Renal cortex interstitium (tissue), 15 donors: ENCODE measurements at places on chromosomes 2 and 18.

GRCh38 chr2:102139851-102140250 lies 2.7 kb upstream of the IL1R1 start:
- DNase-seq = no peak

DNA sequence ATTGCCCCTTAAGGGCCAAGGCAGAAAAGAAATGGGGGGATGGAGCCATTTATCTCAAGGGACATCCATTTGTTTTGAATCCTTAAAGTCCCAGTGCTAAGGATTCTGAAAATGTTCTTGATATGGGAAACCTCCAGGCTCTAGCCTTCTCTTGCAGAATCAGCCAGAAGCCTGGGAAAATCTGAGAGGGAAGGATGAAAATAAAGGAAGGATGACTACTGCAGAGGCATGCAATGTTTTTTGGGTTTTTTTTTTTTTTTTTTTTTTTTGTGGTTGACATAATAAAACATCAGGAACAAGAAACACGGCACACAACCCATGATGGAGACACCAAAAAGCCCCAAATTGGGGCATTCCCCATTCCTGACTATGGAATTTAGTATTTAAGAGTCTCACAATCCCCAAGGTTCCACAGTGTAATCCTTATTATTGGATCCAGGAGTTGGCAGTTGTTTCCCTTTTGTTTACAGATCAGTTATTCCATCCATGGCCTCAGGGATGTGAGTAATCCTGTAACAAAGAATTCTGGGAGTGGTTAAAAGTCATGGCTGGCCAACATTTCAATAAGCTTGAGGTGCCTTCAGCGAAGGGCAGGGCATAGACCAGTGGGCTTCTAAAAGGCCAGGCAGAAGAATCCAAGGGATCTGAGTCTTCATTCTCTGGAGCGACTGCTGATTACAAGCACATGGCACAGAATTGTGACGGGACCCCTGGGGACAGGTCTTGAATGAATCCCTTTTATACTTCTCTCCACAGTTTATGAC lies 337.5 kb downstream of the GULP1 start:
- DNase-seq = no peak

DNA sequence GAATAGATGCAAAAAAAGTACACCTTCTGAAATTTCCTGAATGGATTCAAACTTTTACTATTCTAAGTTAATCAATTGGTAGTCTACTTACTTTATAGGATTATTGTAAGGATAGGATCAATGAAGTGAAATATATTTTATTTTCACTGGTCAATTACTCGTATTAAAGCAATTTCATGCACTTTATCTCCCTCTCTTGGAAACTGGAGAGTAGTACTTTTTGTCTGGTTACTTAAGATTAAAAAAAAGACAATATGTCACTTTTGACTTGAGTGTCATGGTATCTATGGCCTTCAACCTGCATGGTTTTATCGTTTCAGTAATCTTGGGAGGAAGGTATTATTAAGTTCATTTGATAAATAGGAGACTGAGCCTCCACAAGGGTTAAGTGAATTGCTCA lies 1.0 kb upstream of the KYNU start:
- DNase-seq = no peak

GRCh38 chr18:73136134-73136533 lies 268.3 kb upstream of the NETO1 start:
- DNase-seq = no peak

DNA sequence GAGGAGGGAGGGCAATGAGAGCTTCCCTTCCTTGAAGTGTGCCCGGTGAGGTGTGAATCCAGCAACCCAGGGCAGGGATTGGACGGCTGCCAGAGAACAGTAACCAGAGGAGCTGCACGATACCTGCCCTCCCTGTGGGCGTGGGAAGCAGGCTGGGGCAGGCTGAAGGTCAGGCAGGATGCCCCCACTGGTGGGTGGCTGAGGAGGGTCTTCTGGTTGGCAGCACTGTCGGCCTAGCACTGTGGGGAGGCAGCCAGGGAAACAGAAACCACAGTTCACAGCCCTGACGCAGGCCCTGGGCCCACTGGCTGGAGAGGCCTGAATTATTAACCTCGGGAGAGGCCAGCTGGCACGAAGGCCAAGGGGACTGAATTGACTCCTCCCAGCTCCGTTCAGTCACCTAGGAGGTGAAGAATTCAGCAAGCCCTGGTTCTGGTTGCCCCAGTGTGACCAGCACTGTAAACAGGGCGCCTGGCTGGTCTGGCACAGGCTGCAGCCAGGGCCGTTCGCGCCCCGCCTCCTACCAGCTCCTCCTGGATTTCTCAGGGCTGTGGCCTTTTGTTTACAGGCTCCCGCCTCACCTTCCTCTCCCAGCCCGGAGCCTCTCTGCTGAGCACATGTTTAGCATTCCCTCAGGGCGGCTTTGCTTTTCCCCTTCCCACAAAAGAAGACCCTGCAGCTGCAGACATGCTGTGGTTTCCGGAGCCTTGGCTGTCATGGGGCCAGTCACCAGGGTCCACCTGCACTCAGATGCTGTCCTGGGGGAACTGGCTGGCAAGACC lies 97.8 kb downstream of the B3GNT2 start:
- DNase-seq = peak; percentile 66

DNA sequence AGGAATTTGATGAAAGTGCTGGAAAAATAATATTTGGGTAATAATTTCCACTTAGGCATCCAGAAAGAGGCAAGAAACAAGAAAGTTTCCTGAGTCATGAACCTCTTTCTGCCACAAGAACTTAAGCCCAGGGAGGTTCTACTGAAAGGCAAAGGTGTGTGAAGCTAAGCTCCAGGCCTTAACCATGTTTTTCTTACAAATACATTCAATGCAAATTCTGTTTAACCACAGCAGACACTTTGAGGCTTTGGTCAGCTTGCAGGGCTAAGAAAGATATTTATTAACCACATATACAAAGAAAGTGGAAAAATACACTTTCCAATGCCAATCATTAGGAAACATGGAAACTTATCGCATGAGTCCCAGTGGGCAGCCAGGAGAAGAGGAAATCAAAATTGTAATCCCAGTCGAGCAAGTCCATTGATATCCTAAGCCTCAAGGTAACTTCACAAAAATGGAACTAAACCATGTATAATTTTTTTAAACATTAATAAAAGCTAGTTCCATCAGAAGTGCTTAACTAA lies 68.3 kb downstream of the PIEZO2 start:
- DNase-seq = no peak

GRCh38 chr2:144924827-144925226 lies 404.9 kb upstream of the ZEB2 start:
- no peak for DNase-seq

DNA sequence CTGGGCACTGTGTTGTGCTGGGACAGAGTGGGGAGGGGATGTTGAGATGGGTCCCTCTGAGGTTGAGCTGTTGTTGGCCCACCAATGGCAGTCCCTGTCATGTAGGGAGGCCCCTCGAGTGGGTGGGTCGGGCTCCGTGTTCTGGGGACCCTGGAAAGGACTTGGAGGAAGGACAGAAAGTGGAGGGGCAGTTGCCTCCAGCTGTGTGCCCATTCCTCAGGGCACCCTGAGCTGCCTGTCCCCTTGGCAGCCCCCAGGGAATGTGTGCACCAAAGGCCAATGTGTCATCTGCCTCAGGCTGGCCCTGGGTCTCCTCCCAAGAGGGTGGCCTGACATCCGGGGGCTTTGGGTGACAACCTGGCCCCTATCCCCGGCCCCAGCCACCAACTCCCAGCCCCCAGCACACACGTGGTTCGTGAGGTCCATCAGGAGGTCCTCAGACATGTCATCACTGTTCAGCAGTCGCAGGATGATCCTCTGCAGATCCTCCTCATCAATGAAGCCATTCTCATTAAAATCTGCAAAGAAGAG lies 57.7 kb downstream of the CIB4 start:
- no peak for DNase-seq

DNA sequence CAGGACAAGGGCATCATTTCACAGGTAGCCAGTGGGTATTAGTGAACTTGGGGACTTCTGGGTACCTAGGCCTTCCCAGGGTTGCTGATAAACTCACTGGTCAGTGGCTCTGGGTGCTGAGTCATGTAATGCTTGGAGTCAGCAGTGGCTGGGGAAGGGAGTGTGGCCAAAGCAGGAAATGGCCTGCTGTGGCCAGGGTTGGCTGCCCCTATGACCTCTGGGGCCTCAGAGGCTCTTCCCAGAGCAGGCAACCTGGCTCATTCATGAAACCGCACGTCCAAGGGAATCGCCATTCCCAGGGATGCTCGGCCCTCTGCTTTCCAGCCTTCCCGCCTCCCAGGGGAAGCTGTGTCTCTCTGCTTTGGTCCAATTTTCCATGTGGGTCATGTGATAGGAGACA lies 294.9 kb downstream of the DYSF start:
- no peak for DNase-seq

DNA sequence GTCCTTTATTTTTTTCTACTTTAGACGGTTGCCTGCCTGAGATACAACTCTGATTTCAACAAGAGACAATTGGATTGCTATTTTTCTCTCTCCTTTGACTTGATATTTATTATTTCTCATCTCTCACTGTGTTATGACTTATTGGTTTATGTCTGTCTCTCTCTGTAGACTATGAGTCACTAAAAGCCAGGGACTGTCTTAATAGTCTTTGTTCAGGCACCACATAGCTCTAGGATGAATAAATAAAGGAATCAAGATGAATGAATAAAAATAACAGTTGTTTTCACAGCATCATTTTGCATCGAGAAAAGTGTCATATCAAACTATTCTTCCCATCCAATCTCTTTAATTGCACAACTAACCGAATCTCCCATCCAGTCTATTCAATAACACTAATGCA lies 31.4 kb upstream of the CD28 start:
- DNase-seq = no peak

DNA sequence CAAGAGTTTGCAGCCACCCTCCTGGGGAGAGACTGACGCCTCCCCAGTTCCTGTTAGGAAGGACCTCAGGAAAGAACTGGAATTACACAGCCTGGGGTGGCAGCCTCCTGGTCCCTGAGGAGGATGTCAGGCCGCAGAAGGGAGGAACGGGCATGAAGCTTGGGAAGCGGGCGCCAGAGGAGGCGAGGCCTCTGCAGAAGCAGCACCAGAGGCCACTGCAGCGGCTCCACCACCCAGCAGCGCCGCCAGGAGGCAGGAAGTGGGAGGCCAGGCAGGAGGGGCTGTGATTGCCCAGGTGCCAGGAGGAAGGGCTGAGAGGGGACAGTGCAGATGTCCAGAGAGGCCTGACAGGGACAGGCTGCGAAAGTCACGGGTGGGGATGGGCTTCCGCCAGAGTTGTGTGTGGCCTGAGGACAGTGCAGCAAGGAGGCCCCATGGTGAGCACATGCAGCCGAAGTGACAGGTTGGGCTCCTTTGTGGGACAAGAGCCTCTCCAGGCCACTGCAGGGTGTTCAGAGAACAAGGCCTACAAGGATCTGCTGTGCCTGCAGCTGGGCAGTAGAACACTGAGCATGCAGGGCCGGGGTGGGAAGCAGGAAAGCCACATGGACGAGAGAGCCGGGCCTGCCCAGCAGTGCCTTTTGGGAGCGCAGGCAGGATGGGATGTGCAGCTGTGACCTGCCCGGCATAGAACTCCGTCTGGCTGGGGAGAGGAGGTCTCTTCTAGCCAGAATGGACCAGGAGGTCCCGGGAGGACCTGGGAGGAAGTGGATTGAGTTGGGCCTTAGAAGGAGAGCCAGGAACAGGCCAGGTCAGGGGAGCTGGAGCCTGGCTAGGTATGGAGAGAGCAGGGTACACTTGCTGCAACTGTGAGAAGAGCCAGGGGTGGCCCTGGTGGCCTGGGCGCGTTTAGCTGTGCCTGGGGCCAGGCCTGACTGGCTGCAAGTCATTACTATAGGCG lies 39.1 kb upstream of the ALPP start:
- DNase-seq = no peak

GRCh38 chr18:37734406-37734805 lies 168.8 kb upstream of the CELF4 start:
- no peak for DNase-seq

GRCh38 chr2:12852135-12852534 lies 135.4 kb downstream of the TRIB2 start:
- DNase-seq = no peak

DNA sequence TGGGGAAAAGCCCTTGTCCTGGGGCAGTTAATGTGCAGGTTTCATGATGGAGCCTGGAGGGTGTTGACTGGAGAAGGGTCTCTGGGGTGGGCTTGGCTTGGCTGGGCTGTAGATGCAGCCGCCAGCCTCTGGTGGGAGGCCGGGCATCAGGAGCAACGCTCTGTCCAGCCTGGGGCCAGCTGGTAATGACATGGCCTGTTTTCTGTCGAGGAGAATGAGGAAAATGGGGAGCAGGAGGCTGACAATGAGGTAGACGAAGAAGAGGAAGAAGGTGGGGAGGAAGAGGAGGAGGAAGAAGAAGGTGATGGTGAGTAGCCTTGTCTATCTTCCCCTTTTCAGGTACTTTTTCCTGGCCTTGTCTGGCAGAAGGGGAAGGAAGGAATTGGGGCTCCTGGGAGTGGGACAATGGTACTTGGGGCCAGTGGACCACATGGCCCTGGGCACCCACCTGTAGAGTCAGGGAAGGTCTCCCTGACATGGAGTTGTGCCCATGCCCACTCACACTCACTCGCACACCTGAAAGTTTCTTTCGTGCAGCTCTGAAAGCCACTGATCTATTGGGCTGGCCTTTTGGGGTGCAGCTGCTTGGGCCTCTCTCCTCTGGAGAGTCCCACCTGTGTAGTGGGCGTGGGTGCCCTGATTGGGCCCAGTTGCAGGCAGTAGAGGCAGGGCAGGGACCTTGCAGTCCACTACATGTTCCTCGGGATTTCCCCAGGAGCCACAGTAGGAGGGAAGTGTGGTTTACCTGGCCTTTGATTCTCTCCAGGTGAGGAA lies 3.5 kb downstream of the PTMA start:
- no peak for DNase-seq

DNA sequence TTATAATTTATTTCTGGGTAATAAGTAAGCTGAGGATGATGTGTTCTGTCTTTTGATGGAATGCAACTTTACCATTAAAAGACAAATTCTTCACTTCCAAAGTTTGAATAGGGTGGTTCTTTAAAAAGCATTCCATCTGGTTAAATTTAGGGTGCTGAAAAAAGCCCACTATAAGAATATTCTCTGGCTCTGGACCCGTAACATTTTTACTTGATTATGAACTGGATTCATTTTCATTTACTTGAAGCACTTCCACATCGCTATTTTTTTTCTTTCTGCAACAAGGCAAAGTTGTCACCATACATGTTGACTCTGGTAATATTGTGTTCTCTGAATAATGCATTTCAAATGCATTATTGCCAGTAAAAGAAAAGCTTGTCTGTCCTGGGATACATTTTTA lies 344.6 kb downstream of the SATB2 start:
- DNase-seq = no peak

DNA sequence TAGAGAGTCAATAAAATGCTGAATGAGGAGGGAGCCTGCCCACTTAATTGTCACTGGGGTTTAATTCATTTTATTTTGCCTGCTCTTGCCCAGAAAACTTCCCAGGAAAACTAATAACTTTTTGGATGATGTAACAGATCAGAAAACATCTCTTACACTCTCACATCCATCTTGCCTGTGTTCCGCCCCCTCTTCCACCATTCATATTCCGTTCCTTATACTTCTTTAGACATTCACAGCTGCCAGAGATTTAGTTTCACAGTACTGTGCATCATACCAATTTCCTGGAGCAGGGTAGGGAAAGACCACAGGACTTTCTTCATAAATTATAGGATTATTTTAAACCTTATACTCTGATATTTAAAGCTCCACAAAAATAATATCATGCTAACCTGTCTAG lies 776.1 kb upstream of the SOX11 start:
- DNase-seq = no peak
